C1 segment of cervical spinal cord (tissue), 14 donors: ENCODE measurements at places on chromosomes 13 and 19.

DNA sequence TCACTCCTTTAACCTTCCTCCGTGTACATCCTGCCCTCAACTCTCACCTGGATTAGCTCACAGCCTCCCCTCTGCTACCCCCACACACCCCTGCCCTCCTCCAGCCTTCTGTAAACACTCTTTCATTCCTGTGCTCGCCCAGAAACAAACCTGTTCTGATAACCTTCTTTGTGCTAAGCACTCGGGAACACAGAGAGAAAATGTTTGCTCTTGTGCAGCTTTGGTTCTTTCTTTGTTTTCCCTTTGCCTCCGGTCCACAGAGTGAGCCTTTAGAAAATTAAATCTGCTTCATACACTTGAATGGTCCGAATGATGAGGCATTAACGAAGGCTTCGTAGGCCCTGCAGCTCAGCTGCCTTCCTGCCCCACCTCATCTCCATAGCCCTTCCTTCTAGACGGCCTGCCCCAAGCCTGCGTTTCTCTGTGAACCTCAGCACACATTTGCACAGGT is 6.6 kb upstream of the ZDHHC20 start:
- no peak for DNase-seq

- no peak for DNase-seq
Observed at GRCh38 chr13:46698910-46699460, 98.0 kb downstream of the ESD start.

DNA sequence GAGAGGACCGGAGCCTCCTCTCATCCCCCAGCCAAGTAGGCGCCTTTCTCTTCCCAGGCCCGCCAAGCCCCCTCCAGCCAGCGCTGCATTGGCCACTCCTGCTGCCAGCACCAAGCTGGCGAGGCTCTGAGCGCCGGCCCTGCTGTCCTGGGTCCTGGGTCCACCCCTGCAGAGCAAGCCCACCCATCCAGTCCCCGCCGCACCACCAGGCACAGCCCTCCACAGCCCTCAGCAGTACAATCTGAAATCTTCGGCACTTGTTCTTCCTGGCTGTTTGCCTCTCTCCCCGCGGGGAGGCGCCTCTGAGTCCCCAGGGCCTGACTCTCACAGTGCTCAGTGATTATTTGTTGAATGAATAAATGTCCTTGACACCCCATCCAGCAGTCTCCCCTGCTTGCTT is 236.4 kb upstream of the SGCG start:
- DNase-seq = no peak

DNA sequence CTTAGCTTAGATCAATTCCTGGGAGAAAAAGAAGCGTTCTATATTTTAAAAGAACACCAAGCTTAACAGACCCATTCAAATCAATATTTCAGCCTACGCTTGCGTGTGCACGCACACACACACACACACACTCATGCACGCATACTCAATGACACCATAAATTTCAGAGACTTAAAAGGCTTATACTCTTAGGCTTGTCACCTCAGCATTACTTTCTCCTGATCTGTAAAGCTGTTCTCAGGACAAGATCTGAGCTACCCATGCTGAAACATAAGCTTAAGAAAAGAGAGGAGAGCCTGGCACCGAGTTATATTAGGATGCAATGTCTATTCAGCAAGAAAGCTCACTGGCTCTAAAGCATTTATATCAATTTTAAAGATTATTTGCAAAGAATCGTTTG is 368.5 kb downstream of the FGF14 start:
- DNase-seq = no peak
